Activated B cell treated with CpG ODN at 0.5 μM for 24 hours (primary cell): ENCODE measurements at places on chromosomes 1 and 21. TPM values are rescaled to one million over a fixed set of nuclear protein-coding genes. Genes with fewer than 3 reads are reported as not detected.

Gene EXTL1
- not detected in 2 replicates for total RNA-seq

Gene ZYG11B
- 14.9 and 17.3 TPM in 2 replicates for total RNA-seq

GRCh38 chr1:162285149-162285561 lies 91.5 kb downstream of the SPATA46 start:
- no peak for DNase-seq

Gene TSSK3
- total RNA-seq: 3.5 and 6.1 TPM in 2 replicates

DNA sequence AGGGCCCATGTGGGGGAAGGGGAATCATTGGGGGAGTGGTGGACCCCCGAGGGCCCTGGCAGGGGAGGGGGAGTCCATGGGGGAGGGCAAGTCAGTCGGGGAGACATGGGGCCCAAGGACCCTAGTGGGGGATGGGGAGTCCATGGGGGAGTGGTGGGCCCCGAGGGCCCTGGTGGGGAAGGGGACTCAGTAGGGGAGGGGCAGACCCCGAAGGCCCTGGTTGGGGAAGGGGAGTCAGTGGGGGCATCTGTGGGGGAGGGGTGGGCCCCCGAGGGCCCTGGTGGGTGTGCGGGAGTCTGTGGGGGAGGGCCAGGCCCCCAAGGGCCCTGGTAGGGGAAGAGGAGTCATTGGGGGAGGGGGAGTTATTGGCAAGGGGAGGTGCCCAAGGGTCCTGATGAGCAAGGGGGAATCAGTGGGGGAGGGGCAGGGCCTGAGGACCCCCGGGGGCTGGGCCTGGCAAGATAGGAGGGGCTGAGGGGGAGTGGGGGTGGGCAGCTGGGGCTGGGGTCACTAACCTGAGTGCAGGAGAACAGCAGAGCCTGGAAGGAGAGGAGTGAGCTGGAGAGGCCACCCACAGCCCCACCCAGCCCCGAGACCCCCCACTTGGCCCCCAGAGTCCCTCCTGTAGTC lies 2.1 kb downstream of the MXRA8 start:
- DNase-seq: no peak

DNA sequence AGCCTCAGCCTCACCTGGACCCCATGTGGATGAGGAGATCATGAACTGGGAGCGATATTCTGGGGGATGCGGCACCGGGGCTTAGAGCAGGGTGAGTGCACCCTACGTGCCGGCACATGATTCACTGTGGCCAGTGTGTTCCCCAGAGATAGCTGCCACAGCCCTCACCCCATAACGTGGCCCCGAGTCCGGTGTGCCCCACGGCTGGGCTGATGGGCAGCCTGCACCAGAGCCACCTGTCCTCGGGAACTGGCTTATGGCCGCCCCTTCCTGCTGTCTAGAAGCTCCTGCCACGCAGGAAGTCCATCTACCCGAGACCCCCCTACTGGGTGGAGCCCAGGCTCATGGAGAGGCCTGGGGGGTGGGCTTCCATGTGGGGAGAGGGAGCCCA lies 39.1 kb upstream of the SLC19A1 start:
- no peak for DNase-seq

DNA sequence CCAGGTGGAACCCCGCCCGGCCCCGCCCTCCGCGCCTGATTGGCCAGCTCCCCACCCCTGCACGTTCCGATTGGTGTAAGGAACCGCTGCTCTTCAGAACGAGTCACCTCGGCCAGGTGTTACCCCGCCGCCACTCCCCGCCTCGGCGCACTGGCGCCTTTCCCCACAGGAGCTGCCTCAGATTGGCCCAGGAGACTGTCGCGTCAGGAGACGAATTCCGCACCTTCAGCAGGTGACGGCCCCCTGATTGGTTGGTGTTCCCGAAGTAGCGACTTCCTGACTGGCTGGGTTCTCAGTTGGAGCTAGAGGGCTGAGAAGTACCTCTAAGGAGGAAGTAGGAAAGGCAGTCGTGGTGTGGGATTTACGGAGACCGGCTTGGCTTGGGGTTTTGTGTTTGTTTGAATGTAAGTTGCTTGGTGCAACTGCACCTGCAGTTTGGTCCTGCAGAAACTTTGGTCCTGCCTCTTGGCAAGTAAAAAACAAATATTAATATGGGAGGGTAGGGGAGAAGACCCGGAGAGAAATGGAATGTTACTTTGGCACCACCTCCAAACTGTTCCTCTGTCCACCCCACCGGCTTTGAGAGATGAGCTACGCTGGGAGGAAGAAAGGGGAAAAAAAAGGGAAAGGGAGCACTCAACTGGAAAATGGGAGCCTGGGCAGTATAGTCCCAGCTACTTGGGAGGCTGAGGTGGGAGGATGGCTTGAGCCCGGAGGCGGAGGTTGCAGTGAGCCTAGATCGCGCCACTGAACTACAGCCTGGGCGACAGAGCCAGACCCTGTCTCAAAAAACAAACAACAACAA lies 415 bp upstream of the F11R start:
- peak; percentile 74 for DNase-seq

DNA sequence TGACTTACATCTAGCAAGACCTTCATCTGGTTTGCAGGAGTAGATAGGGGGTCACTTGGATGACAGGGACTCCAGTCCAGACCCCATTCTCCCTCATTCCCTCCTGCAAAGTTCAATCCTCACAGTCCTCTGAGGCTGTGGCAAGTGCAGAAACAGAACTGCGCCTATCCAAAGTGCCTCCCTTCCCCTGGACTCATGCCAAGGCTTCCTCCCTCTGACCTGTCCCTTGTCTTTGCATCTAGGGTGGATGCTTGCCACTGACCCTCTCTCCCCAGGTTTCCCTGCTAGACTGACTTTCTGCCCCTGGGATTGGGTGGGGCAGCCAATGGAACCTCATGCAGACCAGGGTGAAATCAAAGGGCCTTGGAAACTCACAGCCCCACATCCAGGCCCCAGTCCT lies 18.7 kb downstream of the PRAMEF1 start:
- no peak for DNase-seq
